ENCODE measurements at places on chromosomes 2 and 18.
A peak's percentile ranks its signal among the peaks of the same experiment; 100 is the strongest.

DNA sequence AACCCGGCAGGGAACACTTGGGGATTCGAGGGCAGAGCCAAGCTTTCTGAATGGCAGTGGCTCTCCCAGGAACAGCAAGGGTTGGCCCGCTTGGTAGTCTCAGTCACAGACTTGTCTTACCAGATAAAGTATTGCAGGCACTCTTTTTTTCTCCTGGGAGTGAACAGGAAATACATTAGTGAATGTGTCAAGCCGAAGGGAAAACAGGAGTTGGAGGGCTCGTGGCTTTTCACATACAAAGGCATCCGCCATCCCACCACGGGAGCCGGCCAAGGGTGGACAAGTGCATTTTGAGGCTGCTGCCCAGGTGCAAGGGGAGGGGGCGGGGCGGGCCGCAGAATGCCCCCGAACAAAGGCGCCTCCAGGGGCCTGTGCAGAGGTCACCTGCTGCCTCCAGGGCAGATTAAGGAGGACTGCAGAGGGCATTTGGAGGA is 163.3 kb upstream of the SIX3 start:
- no peak for DNase-seq

DNA sequence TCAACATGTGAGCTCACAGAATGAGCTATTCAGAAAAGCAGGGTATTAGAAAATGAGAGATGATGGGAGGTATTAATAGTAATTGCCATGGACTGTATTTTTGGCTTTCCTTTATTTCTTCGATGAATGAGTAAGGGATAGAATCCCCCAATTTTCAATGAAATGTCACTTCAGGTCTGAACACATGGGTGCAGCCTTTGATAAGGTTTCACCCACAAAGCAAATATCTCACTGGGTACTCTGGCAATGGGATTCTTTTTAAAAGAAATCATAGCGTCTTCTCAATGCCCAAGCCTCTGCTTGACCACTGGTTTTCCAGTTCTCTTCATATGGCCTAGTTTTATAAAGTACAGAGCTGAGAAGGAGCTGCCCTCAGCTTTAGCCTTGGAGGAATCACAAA is 610.5 kb upstream of the FANCL start:
- DNase-seq, result no peak

- peak; percentile 69 for DNase-seq
Measured at GRCh38 chr2:224584785-224585210, 365 bp downstream of the CUL3 start.

DNA sequence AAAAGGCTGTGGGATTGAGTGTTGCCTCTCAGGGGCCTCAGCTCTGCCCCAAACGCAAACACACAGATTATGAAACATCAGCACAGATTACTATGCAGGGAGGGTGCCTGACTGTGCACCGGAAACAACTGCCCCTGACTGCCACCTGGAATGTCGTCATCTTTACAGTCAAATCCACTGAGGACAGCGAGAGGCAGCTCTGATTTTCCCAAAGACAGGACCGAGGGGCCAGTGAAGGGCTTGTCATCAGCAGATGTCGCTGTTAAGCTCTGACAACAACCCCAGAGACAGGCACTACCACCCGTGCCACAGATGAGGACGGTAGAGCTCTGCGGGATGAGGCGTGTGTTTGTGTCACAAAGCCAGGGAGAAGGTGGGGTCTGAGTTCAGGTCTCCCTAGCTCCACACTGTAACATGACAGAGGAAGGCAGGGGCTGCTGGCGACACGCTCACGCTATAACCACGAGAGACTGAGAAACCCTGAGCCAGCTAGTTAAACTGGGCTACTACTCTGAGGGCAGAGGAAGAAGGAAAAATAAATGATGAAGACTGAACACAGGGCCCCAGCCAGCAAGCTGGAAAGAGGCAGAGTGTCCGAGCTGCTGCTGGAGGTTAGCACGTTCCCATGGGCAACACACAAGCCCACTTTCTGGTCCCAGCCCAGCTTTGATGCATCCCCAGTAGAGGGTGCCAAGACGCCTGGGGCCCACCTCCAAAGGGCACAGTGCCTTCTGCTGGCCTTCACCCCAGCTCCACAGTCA is 47.0 kb downstream of the PARD6G start:
- no peak for DNase-seq

DNA sequence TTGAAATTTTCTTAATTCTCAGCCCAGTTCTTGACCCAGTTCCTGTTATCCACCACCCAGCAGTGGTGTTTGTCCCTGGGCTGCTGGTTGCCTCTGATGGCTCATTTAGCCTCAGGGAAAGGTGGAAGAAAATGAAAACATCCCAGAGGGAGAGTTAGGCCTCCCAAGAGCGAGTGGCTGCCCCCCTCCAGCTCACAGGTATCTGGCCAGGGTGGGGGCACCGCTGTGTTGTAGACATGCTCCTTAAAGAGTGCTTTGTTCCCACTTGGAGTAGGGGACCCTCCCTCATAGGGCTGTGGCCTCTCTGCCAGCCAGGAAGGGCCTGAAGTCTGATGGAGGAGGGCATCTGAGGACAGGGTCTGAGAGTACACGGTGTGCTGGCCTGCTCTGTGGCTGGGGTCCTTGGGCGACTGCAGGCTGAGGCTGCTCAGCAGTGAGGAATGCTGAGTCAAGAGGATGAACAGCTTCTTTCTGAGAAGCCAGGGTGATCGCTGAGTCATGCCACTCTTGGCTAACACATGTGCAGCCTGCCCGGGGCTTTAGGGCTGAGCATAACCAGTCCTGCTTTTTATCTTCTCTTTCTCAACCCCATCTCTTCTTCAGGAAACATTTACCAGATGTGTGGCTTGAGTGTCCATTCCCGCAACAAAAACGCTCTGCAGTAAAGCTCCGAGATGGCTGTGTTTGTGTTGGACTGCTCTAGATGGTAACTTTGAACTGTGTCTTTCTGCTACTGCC is 72.3 kb downstream of the IL1R2 start:
- DNase-seq, result peak; percentile 86

DNA sequence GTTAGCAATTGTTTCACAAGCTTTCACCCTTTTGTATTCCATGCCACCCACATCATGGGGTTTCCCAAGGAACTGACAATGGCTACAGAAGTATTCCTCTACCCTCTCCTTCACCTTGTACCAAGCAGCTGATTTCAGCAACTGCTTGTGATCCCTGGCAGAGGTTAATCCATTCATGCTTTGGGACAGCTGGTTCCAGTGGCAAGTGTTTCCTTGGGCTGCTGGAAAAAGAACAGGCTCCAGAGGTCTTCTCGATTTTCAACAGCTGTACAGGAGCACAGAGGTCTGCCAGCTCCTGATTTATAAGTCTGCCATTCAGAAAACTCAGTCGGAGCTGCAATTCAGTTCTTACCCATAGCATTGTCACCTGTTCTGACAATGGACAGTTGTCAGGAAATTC is 239.2 kb upstream of the CWC22 start:
- no peak for DNase-seq

DNA sequence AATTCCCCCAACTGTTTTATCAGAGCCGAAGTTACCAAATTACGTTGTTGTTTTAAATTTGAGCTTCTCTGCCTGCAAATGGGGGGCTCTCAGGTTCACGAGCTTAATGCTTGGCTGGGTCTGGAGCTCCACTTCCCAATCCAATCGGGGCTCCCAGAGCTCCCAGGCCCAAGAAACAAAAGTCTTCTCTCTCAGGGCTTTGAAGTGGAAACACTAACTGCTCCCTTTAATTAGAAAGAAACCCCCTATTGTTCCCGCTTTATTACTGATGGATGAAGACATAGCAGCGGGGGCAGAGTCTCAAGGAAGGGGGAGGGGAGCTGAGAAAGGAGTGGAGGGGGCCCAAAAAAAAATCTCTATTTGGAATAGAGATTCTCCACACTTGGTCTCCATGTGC is 15.6 kb upstream of the PKDCC start:
- no peak for DNase-seq

- DNase-seq, result no peak
Measured at GRCh38 chr2:190344276-190344827, 963 bp downstream of the INPP1 start.

DNA sequence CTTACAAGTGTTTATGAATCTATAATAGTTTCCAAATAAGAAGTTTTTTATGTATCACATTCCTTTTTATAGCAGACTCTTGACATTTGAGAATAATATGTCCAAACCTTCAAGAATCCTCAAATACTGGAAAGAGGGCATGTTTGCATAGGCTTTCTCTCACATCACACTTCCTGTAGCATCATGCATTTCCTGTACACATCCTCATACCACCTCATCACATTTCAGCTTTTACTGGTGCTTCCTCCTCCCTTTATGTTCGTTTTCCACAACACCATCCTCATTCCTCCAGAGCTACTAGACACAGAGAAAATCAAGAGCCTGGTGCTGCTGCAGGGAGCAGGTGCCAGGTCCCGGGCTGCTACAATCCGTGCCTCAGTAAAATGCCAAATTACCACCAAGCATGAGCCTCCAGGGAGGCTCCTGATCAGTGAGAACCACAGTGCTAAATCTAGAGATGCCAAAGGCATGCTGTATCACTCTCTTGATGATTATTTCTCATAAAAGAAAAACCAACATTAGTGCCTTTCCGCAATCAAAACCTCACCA is 137.7 kb upstream of the CYP1B1 start:
- peak; percentile 36 for DNase-seq

GRCh38 chr2:237304763-237305514 is 109.0 kb downstream of the COL6A3 start:
- no peak for DNase-seq

GRCh38 chr2:180571559-180571958 is 408.8 kb upstream of the UBE2E3 start:
- DNase-seq, result no peak

GRCh38 chr18:13039806-13040205 is 48.6 kb downstream of the CEP192 start:
- no peak for DNase-seq

GRCh38 chr18:23532848-23533247 is 29.5 kb downstream of the RMC1 start:
- DNase-seq, result no peak

DNA sequence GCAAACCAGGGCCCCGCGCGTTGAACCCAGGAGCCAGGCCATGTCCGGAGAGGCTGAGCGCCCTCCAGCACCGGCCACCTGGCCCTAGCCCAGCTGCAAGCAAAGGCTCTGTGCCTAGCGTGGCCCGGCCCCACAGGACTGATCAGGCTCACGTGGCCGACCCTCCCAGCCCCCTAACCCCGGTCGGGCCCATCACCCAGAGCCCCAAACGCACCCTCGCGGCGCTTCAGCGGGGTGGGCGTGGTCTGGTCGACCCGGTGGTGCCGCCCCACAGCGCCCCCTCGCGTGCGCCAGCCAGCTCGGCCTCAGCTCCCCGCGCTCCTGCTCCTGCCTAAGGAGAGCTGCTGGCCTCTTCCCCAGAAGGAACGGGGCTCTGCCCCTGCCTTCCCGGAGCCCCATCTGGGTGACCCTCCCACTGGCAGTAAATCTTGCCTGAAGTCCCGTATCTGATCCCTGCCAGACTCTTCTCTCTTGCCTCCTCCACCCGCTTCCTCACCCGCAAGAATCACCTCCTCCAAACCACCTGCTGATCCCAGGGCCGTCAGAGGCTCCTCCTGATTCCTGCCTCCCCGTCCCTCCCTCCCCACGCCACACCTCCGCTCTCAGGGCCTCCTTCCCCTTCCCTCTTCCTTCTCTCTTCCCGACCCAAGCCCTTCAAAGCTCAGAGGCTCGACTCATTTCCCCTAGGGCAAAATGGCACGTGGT is 12.3 kb upstream of the TEX51 start:
- DNase-seq, result peak; percentile 81

GRCh38 chr2:214180686-214181085 is 230.2 kb upstream of the VWC2L start:
- no peak for DNase-seq

GRCh38 chr2:5359397-5359796 is 332.8 kb upstream of the SOX11 start:
- no peak for DNase-seq
